Type B pancreatic cell (in vitro differentiated cells): ENCODE measurements at places on chromosomes 7 and 10.

DNA sequence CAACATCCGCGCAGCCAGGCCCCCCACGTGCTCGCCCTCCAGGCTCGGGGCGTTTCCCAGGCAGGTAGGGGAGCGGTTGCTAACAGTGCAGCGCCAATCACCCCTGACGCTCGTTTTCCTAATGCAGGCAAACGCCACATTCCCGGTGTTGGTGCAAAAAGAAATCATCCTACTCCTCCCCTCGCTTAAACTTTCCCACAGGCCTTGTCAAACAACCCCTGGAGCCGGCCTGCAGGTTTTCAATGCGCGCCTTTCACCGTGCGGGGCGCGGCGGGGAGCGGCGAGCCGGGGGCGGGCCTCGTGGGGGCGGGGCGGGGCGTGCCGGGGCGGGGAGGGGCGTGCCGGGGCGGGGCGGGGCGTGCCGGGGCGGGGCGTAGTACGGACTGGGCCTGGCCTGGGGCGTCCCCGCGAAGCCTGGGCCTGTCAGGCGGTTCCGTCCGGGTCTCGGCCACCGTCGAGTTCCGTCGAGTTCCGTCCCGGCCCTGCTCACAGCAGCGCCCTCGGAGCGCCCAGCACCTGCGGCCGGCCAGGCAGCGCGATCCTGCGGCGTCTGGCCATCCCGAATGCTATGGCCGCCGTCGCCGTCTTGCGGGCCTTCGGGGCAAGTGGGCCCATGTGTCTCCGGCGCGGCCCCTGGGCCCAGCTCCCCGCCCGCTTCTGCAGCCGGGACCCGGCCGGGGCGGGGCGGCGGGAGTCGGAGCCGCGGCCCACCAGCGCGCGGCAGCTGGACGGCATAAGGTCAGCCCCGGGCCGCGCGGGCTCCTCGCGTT lies at the start of gene ECHDC3:
Gene ECHDC3 (plus strand): TSS at position 374 of the 770 bp plus-strand sequence. CDS start 195 bp downstream, at position 569.
- no peak for DNase-seq

DNA sequence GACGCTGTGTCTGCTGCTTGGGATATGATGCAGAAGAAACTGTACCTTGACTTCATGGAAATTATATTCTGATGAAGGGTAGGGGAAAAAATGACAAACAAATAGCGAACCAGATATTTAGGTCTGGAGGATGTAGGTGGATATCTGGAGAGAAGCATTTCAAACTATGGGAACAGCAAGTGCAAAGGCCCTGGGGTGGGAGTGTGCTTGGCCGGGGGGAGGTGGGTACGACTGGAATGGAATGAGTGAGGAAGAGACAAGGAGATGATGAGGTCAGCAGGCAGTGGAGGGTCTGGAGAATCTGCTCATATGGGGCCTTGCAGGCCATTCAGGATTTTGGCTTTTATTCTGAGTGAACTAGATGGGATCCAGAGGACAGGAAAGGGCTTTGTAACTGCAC lies 65.2 kb downstream of the TLL2 start:
- no peak for DNase-seq

DNA sequence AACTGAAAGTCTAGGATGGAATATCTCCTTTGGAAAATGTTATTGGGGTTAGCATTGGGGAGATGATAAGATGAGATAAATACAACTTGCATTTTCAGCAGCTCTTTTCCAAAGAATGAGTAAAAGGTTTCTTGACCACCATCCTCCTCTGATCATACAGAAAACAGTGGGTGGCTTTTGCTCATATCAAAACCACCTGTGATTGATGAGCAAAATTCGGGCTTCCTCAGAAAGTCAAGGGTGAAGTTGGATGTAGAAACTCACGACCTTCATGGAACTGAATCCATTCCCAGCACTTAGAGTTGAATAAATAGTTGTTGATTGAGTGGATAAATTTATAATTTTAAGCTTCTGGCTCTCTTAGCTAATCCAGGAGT lies 158.4 kb downstream of the DNAJB6 start:
- no peak for DNase-seq

GRCh38 chr7:75716992-75717626 lies 21.6 kb downstream of the HIP1 start:
- no peak for DNase-seq

DNA sequence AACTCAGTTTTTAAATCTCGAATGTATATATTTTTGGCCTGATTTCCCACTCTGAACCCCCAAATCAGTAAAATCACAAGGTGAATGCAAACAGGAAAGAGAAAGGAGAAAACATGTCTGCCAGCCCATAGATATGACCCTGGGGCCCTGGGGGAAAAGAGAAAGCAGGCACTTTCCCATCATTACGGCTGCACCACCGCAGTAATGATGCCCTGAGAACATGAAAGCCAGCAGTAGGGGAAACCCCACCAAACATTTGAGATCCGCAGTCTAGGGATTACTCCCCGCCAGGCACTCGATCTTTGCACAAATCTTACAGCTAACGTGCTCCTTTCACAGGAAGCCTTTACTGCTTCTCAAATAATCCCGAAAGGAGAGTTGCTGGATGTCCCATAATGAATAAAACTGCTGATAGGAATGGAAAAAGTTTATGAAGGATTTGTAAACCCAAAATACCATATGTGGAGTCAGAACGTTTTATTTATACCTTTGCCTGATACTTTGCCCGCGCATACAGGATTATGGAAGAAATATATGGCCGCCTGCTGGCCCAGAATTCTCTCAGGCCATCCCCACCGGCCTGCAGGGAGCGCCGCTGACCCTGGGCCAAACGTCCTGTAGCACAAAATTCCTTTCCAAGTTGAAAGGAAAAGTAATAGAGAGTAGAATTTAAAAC lies 180.0 kb upstream of the INHBA start:
- no peak for DNase-seq

DNA sequence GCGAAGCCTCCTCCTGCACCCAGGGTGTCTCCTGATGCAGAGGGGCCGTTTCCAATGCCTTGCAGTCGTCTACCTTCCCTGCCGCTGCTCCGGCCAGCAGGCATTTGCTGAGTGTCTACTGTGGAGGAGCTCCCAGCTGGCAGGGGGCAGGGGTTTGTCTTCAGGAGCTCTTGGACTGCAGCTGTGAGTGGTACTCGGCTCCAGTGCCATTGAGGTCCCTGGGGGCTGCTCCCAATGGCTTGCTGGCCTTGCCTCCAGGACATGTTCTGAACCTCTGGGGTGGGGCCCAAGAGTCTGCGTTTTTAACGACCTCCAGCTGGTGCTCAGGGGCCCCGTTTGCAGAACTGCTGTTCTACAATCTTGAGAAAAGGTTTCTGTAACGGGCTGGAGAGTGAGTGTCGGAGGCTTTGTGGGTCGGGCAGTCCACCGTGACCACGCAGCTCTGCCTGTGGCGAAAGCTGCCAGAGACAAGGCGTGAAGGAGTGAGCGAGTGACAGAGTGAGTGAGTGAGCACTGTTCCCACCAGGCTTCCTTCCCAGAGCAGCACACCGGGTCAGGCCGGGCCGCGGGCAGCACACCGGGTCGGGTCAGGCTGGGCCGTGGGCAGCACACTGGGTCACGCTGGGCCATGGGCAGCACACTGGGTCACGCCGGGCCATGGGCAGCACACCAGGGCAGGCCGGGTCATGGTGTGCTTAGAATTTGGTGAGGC lies 520.2 kb downstream of the PTPRN2 start:
- DNase-seq, result no peak

DNA sequence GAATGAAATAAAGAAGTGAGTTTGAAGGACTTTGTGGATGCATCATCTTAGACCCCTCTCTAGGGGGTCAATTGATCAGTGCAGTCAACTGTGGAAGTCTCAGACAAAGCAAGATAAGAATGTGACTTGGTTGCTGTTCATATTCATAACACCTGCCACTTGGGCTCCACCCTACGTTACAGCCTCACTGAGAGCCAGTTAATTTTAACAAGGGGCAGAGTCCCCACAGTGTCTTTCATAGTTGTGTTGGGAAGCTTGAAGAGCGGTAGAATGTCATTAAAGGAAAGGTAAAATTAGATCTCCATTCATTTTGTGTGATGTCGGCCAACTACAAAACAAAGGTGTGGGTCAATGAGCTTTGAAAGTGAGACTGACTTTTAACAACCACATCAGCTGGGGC lies 442.1 kb upstream of the C7orf33 start:
- DNase-seq, result no peak

DNA sequence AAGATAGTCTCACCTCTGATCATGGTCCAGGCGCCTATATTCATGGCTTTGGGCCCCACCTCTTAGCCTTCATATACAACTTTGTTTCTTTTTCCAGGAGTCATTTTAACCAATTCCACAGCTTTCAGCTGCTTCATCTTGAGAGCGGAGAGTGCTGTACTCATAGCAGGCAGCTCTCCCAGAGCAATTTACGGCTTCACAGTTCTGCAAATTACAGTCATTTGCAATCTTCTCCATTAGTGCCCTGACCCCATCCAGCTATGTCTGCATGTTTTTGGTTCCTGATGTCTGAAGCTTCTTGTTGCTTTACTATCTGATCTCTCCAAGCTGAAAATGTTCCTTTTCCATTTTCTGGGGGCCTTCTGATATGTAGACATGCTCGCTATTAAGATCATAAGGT lies 18.0 kb upstream of the MEST start:
- DNase-seq, result no peak

DNA sequence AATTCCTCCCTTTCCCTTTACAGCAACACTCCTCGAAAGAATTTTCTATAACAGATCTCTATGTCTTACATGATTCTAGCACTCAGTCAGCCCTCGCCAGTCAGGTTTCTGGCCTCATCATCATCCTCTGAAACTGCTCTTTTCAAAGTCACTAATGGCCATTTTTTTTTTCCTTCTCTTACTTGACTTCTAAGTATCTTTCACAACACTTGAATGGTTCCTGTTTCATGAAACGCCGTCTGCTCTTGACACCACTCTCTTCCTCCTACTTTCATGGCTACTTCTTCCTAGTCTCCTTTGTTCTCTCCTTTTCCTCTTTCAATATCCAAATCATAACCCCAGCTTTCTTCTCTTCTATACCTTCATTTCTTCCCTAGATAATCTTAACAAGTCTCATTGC lies 100.5 kb upstream of the NRP1 start:
- no peak for DNase-seq

DNA sequence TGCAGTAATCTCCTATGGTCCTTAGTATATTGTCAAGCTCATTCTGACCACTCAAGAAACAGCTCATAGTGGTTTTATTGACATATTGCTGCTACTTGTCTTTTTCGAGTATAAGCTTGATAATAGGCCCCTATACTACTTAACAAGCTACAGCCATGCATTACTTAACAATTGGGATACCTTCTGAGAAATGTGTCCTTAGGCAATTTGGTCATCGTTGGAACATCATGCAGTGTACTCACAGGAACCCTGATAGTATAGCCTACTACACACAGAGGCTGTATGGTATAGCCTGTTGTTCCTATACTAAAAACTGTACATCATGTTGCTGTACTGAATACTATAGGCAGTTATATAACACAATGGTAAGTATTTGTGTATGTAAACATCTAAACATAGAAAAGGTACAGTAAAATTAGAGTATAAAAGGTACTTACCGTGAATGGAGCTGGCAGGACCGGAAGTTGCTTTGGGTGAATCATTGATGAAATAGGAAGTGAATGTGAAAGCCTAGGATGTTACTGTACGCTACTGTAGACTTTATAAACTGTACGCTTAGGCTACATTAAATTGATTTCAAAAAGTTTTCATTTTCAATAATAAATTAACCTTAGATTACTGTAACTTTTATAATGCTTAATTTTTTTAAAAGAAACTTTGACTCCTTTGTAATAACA lies 160.9 kb downstream of the LRRC4 start:
- no peak for DNase-seq

- DNase-seq, result no peak
These were observed 204.3 kb downstream of the TWIST1 start for GRCh38 chr7:18913106-18913505.

- no peak for DNase-seq
These were observed 96.6 kb downstream of the FAM53B start for GRCh38 chr10:124647421-124648130.

GRCh38 chr10:93799155-93799708 lies 41.5 kb downstream of the LGI1 start:
- DNase-seq, result no peak

DNA sequence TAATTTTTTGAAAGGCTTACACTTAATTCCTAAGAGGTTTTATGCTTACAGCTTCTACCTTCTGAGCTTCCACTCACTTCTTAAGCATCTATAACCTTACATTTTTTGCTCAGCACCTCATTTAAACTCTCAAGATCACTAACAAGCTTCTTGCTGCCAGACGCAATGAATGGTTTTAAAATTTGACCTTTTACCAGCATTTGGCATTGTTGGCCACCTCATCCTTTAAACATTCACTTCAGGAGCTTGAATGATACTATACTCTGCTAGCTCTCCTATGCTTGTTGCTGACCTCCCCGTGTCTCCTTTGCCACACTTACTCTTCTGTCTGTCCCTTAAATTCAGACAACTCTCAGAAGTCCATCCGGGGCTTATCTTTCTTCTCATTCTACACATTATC lies 37.7 kb upstream of the ODAD2 start:
- DNase-seq, result no peak

GRCh38 chr10:84695902-84696301 lies 367.5 kb downstream of the CCSER2 start:
- no peak for DNase-seq

DNA sequence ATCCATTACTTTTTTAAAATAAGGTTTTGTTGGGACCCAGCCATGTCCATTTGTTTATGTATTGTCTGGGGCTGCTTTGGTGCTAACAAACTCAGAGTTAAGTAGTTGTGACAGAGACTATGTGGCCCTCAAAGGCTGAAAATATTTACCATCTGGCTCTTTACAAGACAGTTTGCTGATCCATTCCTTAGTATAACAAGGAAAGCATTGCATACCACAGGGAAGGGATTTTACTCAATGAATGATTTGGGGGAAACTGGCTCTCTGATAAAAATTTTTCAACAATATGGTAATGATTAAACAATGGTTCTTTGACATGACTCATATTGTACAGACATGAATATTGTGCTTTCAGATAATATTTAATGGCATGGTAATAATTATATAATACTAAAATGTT lies 738.1 kb downstream of the KCNMA1 start:
- no peak for DNase-seq

DNA sequence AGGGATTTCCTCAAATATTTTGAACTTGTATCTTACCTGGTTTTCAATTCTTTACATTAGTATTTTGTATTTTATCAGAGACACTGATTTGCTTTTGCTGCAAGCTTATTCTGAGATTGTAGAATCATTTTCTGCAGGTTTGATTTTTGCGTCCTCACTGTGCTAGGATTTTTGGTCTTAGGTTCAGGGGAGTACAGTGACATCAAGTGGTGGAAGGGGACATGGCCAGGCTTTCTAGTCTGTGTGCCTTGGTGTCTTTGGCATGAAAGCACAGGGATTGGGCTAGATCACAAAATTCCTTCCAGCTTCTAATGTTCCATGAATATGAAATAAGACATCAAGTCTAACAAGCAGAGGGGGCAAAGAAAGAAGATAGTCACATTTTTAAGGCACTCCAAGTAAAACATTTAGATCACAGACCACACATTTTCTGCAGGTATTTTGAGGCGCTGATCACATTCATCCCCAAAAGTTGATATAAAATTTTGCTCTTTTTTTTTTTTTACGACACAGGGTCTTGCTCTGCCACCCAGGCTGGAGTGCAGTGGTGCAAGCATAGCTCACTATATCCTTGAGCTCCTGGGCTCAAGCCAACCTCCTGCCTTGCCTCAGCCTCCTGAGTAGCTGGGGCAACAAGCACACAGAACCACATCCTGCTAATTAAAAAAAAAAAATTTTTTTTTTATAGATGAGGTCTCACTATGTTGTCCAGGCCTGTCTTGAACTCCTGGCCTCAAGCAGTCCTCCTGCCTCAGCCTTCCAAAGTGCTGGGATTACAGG lies 124.4 kb downstream of the PON1 start:
- DNase-seq, result no peak

GRCh38 chr7:14380881-14381280 lies 391.4 kb upstream of the ETV1 start:
- DNase-seq, result no peak

- DNase-seq, result no peak
These were observed 69.0 kb downstream of the AHR start for GRCh38 chr7:17367502-17367901.
